ENCODE measurements at places on chromosomes 6 and 20. TPM values are rescaled to one million over a fixed set of nuclear protein-coding genes. Genes with fewer than 3 reads are reported as not detected.

DNA sequence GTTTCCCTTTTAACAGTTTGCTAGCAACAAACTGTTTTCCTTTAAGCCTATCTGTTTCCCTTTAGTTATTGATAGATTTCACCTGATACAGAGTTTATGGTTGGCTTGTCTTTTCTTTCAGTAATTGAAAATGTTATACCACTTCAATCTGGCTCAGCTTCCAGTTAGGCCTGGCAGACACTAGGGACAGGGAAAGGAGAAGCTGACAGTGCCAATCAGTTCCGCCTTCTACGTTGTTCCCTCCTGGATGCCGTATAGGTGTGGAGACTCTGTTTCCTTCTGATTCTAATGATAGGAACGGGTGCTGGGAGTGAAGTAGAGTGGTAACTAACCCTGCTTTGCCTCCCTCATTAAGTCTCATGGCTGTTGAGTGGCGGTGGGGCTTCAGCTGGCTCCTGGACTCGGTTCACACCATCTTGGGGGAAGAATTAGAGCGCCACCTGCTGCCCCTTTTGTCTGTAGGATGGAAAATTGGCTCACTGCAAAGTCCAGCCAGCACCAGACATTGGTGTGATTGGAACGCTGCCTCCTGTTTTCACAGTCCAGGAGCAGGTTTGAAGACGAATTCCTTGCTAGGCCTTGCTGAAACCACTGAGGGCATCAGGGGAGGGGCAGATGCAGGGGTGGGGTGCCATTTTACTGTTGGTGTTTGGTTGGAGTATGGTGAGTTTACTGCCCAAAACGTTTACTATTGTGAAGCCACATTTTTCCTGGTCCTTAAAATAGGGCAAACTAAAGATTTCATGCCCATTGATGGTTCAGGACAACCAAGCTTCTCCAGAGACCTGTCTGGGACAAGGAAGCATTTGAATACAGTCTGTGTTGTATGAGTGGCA, 1729.5 kb downstream of the GRIK2 start:
- DNase-seq: peak; percentile 53

DNA sequence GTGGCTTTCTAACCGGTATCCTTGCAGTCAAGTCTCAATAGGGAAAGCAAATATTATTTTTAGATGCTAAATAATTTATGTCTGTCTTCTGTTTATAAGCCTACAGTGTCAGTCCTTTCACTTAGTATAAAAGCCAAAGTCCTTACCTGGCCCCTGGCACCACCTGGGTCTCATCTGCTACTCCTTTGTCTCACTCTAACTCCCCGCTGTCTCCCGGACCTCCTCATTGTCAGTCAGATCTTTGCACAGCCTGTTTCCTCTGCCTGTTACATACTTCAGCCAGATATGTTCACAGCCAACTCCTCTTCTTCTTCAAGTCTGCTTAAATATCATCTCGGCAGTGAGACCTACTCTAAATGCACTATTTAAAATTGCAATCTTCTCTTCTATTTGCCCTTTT, 84.2 kb downstream of the THEMIS start:
- DNase-seq: no peak

GRCh38 chr6:37097335-37097734, 72.6 kb upstream of the PIM1 start:
- no peak for DNase-seq

DNA sequence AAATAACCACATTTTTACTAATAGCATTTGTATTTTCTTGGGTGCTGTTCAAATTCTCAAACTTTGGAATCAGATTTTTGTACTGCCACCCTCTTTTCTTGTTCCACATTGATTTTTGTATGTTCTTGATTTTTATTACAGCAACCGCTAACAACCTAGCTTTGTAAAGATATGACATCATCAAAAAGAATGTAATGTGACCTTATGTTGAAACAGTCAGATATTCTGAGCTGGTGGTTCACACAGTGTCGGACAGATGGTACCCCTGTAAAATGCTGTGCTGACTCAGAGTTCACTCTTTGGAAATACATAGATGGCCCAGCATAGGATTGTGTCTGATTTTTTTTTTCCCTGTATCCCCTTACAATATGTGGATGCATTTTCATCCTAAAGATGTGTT, 118.9 kb downstream of the QKI start:
- DNase-seq: no peak

- DNase-seq: no peak
These were observed 53.8 kb downstream of the MACROD2 start for GRCh38 chr20:14049111-14049510.

DNA sequence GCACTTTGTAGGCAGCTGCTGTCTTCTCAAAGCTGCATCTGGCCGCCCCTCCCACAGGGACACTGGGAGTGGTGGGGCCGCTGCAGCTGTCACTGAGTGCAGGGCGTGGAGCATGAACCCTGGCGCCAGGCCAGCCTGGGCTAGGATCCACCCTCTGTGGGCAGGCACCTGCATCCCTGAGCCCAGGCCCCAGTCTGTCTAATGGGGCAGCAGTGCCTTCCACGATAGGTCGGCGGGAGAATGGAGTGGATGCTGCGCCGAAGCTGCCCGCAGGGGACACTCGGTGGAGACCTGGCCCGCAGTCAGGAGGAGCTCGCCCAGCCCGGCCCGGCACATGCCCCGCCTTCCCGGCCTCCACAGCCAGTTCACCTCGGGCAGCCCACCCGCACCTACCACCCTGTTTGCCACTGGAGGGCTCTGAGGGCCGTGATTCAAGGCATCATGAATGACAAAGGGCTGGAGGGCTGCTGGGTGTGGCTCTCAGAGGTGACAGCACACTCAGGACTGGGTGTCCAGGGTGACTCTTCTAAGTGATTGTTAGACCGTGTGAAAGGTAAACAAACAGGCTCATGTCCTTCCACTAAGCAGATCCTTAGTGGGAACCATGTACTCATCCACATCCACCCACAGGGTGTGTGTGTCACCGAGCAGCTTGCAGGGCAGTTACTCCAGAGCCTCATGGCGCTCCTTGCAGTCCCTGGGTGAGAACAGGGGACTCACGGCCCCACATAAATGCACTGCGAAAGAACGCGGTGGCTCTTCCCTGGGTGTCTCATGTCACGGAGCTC, 133.9 kb downstream of the AGPAT4 start:
- DNase-seq: no peak

DNA sequence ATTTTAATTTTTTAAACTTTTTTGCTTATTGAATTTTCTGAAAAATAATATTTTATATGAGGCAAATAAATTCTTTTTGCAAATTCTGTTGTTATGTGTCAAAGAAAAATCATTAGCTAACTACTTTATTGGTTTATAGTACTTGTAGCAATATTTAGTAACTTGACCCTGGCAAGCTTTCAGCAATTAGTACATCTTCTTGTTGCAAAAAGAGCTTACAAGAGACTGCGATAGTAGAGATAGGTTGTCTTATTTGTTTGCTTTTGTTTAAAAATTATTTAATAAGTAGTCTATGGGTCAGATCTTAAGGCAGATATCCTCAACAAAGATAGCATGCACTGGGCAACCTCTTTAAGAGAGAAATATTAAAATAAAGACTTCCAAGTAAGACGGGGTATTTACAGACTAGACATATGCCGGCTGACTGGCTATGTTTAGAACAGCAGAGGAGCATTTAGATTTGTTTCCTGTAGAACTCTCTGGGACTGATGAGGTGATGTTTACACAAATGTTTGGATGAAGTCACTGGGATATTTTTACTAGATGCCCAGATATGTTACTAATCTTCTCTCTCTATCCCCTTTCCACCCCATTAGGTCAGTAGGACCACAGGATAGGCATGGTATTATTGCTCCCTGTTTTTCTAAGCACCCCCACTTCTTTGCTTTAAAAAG, 25.0 kb downstream of the VGLL2 start:
- no peak for DNase-seq

DNA sequence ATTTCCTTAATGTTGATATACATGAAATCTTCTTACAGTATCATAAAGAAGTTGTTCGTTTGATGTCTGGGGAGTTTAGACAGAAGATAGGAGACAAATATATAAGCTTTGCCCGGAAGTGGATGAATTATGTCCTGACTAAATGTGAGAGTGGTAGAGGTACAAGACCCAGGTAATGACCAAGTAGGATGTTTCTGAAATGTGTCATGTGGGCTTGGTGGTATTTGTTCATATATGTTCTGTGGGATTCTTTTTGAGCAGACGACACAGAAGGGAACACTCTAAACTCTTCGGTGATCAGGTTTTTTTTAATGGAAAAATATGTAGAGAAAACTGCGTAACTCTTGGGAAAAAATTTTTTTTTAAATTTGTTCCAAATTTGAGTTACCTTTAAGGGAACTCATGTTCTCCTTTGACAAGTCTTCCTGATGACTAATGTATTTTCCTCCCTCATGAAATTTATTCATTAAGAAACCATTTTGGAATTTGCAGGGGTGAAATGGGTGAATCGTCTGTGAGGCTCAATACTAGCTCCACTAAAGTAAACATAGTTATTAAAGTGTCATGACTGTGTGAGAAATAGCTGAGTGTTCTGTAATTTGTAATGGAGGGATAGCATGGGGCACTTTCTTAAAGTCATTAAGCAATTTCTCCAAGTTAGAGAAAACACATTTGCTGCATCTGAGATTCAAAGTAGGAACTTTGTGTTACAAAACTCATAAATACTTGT, 100.6 kb downstream of the MAP3K4 start:
- no peak for DNase-seq

DNA sequence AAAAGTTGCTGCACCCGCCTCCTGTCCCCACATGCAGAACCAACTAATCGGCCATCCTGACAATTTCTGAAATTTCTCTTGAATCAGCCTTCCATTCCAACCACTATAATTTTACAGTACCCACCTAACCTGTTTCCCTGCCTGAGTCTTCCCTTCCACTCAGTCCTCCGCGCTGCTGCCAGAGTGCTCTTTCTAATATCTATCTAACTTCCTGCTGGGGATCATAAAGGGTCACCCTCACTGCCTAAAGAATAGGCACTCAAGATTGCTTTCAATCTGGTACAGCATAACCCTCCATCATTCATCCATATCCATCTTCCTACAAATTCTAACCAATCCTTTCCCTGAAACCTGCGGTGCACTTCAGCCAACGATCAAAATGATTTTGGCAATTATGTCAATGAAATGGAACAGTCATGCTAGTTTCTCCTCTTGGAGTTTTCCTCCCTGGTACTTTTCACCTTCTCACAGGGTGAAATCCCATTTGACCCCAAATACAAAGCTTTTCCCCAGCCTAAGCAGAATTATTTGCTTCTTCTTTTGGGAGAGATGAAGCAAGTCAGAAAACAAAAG, 117.5 kb upstream of the BEND6 start:
- DNase-seq: no peak

- no peak for DNase-seq
These were observed 585 bp upstream of the DSE start for GRCh38 chr6:116369964-116370759.

DNA sequence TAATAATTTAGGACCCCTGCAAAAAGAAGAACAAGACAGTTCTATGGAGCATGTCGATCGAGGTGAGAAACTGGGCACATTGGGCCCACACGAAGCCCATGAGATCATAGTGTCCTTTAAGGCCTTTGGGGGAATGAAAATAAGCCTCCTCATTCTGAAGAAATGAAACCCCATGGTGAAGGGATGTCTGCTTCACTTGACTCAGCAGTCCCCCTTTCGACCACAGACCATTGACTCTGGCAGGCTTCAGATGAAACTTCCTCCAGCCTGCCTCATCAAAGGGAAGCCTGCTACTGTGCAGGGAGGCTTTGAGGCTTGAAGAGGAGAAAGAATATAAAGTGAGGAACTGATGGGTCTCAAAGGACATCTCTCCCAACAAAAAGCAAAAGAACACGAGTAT, 144.2 kb upstream of the FBXL4 start:
- DNase-seq: no peak

DNA sequence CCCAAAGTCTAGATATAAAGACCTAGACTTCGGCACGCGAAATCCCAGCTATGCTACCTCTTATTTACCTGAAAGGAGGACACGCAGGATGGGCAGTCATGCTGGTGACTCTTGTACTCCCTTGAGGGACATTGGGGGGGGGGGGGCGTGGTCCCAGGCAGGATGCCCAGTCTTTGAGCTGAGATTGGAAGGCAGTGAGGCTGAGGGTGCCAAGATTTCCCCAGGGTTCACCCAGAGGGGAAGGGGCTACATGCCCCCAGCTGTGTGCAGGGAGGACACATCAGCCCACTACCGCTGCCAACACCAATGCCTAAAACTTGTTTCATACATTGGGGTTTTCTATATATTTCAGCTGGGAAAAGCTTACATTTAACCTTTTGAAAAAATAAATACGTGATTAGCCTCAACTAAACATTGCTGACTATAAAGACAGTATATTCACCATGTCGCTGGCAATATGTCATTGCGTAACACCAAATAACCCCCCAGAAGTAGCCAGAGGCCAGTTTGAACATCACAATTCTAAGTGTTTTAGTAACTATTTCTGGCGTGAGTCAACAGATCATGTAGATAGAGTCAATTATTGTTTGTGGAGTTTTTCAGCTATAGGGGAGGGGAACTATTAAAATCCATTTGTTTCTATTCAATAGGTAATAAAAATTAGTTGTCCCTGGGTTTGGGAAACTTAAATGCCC, 21.6 kb downstream of the MGME1 start:
- DNase-seq: no peak

- DNase-seq: no peak
These were observed 7.2 kb upstream of the TRIB3 start for GRCh38 chr20:373171-373890.

Gene PPP1R3G
- 3.4 TPM for polyA plus RNA-seq

Gene DEFB124
- polyA plus RNA-seq: not detected

Gene EPHA7
- polyA plus RNA-seq: 38.6 TPM

Gene GTSF1L
- polyA plus RNA-seq: not detected

Data from left renal cortex interstitium (tissue), 4 donors.